ENCODE measurements at places on chromosomes 13 and 19.

- H3K36me3 ChIP-seq: no peaks in the 10 kb centered on the region
- DNase-seq: no peak
- peaks cover 14% of the 10 kb centered on the region for H3K27me3 ChIP-seq
- H3K4me3 ChIP-seq: peak overlapping the region; percentile 43
- peaks cover 3% of the 10 kb centered on the region for H3K4me1 ChIP-seq
Measured at GRCh38 chr13:27790523-27790922, 1.8 kb upstream of the GSX1 start.

DNA sequence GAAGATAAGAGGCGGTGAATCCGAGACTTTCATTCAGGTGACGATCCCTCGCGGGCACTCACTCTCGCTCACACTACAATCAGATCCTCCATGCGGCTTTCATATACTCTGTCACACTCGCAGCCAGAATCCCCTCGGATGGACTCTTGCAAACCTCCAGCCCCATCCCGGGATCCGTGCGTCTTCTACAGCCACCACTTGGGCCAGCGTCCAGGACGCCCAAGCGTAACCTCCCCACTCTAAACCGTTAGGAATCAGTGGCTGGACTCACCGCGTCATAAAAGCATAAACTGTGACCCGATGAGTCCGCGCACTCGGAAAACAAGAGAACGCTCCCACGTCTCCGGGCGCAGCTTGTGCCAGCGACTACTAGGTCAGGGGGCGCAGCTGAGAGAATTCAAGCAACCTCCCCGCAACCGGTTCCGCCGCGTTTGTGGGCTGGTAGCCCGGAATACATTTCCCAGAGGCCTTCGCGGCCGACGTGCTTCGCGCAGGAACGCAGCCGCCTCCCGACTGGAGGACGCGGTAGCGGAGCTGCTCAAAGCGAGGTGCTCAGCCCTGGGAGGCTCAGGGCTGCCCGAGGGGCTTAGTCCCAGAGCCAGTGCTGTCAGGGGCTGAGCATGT is 27.6 kb downstream of the ZNF607 start:
- no peaks in the 10 kb centered on the region for H3K27me3 ChIP-seq
- H3K4me1 ChIP-seq: peaks cover 2% of the 10 kb centered on the region
- peak; percentile 70 for DNase-seq
- H3K27ac ChIP-seq: peak overlapping the region; percentile 67
- no peaks in the 10 kb centered on the region for H3K36me3 ChIP-seq
- peak overlapping the region; percentile 72 for H3K4me3 ChIP-seq

- peaks cover 4% of the 10 kb centered on the region for H3K27me3 ChIP-seq
- H3K4me1 ChIP-seq: peaks cover 72% of the 10 kb centered on the region
- DNase-seq: no peak
- no peaks in the 10 kb centered on the region for H3K36me3 ChIP-seq
Measured at GRCh38 chr19:3801412-3802096, 15.4 kb upstream of the MATK start.

DNA sequence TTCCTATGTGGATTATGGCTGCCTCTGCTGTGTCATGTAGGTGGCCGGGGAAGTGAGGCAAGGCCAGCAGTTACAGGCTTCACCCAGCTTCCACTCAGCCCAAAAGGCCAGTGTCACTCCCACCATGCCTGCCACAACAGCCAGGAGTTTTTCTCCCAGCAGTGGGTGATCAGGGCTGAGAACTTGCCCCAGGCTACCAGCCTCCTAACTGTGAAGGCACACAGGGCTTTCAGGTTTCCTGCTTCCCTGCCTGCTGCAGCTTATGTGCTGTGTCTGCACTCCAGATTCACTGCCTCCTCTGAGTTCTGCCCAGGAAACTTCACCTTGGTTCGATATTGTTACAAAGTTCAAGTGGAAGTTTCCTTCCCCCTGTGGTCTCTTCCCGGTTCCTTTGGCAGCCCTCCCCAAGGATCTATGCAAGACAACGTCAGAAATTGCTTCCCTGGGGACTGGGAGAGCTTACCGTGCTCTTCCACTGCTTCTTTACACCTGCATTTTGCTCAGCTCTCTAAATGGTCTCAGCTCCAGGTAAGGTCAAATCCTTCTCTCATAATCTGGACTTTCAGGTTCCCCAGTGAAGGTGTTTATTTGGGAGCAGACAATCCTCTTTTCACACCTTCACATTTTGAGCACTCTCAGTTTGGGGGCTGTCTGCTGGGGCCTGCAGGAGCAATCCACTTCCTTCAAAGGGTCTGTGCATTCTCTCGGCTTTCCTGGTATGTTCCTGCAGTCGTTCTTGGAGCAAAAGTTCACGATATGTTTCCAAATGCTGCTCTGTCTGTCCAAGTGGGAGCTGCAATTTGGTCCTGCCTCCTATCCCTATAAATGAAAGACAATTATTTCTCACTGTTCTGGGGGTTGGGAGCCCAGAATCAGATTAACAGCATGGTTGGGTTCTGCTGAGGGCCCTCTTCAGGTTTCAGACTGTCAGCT is 1730.1 kb upstream of the PRR20A start:
- H3K27ac ChIP-seq: no peak overlapping the region
- H3K4me3 ChIP-seq: no peak overlapping the region
- H3K4me1 ChIP-seq: no peaks in the 10 kb centered on the region
- H3K27me3 ChIP-seq: no peaks in the 10 kb centered on the region
- no peaks in the 10 kb centered on the region for H3K36me3 ChIP-seq

- H3K27ac ChIP-seq: no peak overlapping the region
- no peaks in the 10 kb centered on the region for H3K27me3 ChIP-seq
- no peak overlapping the region for H3K4me3 ChIP-seq
- no peaks in the 10 kb centered on the region for H3K4me1 ChIP-seq
Measured at GRCh38 chr19:43362745-43363144, 9.3 kb downstream of the CD177 start.

All from T-cell (primary cell).